Stimulated activated naive B cell treated with anti-CD40 and anti-IgM and Interleukin-4, amounts not matched to agents 10 μg/mL and 1 μg/mL and 100 μg/mL, for 72 hours (primary cell): ENCODE measurements at places on chromosomes 6 and 20.

- no peak for DNase-seq
- no peaks in the 10 kb centered on the region for H3K4me1 ChIP-seq
- no peaks in the 10 kb centered on the region for H3K36me3 ChIP-seq
- H3K27ac ChIP-seq, result no peak overlapping the region
- no peak overlapping the region for H3K4me3 ChIP-seq
- H3K27me3 ChIP-seq, result no peaks in the 10 kb centered on the region
Measured at GRCh38 chr6:20242397-20242796, 30.1 kb upstream of the MBOAT1 start.

GRCh38 chr6:17277256-17277655, 3.9 kb upstream of the RBM24 start:
- H3K27ac ChIP-seq, result no peak overlapping the region

DNA sequence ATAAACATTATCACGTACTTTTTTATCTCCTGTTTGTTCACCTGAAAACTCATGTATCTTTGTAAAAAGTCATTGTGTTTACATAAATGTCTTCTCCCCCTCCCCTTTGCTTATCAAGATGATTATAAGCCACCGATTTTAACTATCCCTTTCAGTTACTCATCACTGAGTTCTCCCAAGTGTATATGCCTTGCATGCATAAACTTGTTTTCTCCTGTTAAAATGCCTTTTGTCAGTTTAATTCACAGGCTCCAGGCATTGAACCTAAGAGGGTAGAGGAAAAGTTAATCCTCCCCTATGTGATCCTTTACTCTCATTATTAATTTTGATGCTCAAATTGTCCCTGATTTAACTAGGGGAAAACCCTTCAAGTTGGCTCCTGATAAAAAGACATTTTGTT, 24.2 kb downstream of the ANKEF1 start:
- H3K36me3 ChIP-seq, result peaks cover 28% of the 10 kb centered on the region
- peaks cover 8% of the 10 kb centered on the region for H3K4me1 ChIP-seq
- no peak overlapping the region for H3K4me3 ChIP-seq
- H3K27ac ChIP-seq, result no peak overlapping the region
- H3K27me3 ChIP-seq, result peaks cover 24% of the 10 kb centered on the region
- DNase-seq, result no peak

GRCh38 chr6:7124114-7124513, 16.4 kb downstream of the RREB1 start:
- H3K27ac ChIP-seq, result peak overlapping the region; percentile 68
- no peaks in the 10 kb centered on the region for H3K27me3 ChIP-seq
- H3K4me1 ChIP-seq, result peaks cover 74% of the 10 kb centered on the region
- H3K4me3 ChIP-seq, result no peak overlapping the region

- H3K36me3 ChIP-seq, result peaks cover 17% of the 10 kb centered on the region
- DNase-seq, result no peak
- H3K27me3 ChIP-seq, result no peaks in the 10 kb centered on the region
Measured at GRCh38 chr6:28303570-28303969, 22.2 kb downstream of the PGBD1 start.

- no peaks in the 10 kb centered on the region for H3K4me1 ChIP-seq
- no peaks in the 10 kb centered on the region for H3K27me3 ChIP-seq
- no peak for DNase-seq
- no peaks in the 10 kb centered on the region for H3K36me3 ChIP-seq
Measured at GRCh38 chr20:15076785-15077184, 739.4 kb upstream of the FLRT3 start.

- H3K36me3 ChIP-seq, result peaks cover 18% of the 10 kb centered on the region
- no peak for DNase-seq
- no peaks in the 10 kb centered on the region for H3K27me3 ChIP-seq
- no peak overlapping the region for H3K4me3 ChIP-seq
- H3K4me1 ChIP-seq, result peaks cover 94% of the 10 kb centered on the region
- H3K27ac ChIP-seq, result peak overlapping the region; percentile 87
Measured at GRCh38 chr6:53299331-53300005, 49.3 kb downstream of the ELOVL5 start.

DNA sequence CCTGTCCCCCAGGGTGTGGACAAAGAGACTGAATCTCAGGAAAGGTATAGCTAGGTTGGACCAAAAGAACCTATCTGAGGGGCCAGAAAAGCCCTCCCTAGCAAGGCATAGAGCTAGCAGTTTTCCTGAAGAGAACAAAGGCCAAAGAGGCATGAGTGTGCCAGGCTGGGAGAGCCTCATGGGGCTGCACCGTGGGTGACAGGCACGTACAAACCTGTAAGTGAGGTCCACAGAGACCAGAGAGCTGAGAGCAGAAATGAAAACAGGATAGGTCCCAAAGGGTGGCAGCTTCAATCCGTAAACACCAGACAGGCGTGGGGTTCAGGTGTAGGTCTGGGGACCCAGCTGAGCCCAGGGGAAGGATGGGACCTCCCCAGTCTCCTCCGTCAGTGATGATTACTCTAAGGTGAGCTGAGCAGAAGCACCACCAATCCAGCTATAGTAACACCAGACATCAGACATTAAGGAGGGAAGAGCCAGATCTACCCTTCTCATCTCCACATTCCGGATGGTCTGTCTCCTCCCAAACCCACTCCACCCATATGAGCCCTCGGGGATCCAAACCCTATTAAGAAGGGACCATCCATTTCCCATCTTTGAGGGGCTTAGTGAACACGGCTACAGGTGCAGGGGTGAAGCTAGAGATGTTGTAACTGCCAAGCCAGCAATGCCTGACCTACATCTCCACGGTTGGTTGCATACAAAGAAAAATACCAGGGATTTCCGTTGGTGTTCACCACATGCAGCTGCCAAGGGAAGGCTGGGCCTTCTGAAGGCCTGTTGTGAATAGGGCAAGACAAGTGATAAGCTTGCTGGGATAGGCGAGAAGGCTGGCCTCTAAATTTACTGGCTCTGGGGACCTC, 38.3 kb downstream of the BCL2L1 start:
- peaks cover 87% of the 10 kb centered on the region for H3K4me1 ChIP-seq
- peak; percentile 52 for DNase-seq
- peak overlapping the region; percentile 93 for H3K27ac ChIP-seq
- peak overlapping the region; percentile 81 for H3K4me3 ChIP-seq
- H3K27me3 ChIP-seq, result no peaks in the 10 kb centered on the region

GRCh38 chr6:36848658-36849441, 9.6 kb upstream of the CPNE5 start:
- H3K27ac ChIP-seq, result peak overlapping the region; percentile 33
- peaks cover 25% of the 10 kb centered on the region for H3K36me3 ChIP-seq
- H3K27me3 ChIP-seq, result peaks cover 20% of the 10 kb centered on the region
- no peak for DNase-seq
- peaks cover 12% of the 10 kb centered on the region for H3K4me1 ChIP-seq

GRCh38 chr20:40943591-40943990, 85.0 kb upstream of the TOP1 start:
- H3K36me3 ChIP-seq, result no peaks in the 10 kb centered on the region
- H3K4me1 ChIP-seq, result peaks cover 21% of the 10 kb centered on the region
- H3K27me3 ChIP-seq, result peaks cover 15% of the 10 kb centered on the region
- no peak for DNase-seq

- peaks cover 14% of the 10 kb centered on the region for H3K4me1 ChIP-seq
- DNase-seq, result no peak
- no peak overlapping the region for H3K4me3 ChIP-seq
- no peak overlapping the region for H3K27ac ChIP-seq
Measured at GRCh38 chr6:170097505-170098427, 193.1 kb downstream of the DLL1 start.

GRCh38 chr6:70955441-70956190, 1.2 kb downstream of the B3GAT2 start:
- peaks cover 15% of the 10 kb centered on the region for H3K4me1 ChIP-seq
- H3K27ac ChIP-seq, result peak overlapping the region; percentile 87
- peak; percentile 80 for DNase-seq
- peaks cover 2% of the 10 kb centered on the region for H3K36me3 ChIP-seq
- H3K27me3 ChIP-seq, result peaks cover 64% of the 10 kb centered on the region

GRCh38 chr6:163329991-163330390, 84.5 kb upstream of the QKI start:
- H3K36me3 ChIP-seq, result no peaks in the 10 kb centered on the region
- no peak overlapping the region for H3K4me3 ChIP-seq
- H3K27me3 ChIP-seq, result peaks cover 25% of the 10 kb centered on the region
- no peak for DNase-seq
- no peaks in the 10 kb centered on the region for H3K4me1 ChIP-seq

- peaks cover 2% of the 10 kb centered on the region for H3K36me3 ChIP-seq
- peak; percentile 19 for DNase-seq
- H3K4me1 ChIP-seq, result peaks cover 6% of the 10 kb centered on the region
Measured at GRCh38 chr6:89117211-89118108, at the start of gene SRSF12. SRSF12 (minus strand) TSS chr6:89118071; CDS start chr6:89117887, 184 bp downstream.

- H3K36me3 ChIP-seq, result peaks cover 11% of the 10 kb centered on the region
- H3K4me1 ChIP-seq, result peaks cover 24% of the 10 kb centered on the region
- no peak overlapping the region for H3K4me3 ChIP-seq
- H3K27me3 ChIP-seq, result no peaks in the 10 kb centered on the region
- no peak for DNase-seq
- no peak overlapping the region for H3K27ac ChIP-seq
Measured at GRCh38 chr6:108575905-108576494, 15.3 kb downstream of the FOXO3 start.

- no peaks in the 10 kb centered on the region for H3K36me3 ChIP-seq
- H3K27me3 ChIP-seq, result no peaks in the 10 kb centered on the region
- no peak for DNase-seq
- no peak overlapping the region for H3K27ac ChIP-seq
- H3K4me1 ChIP-seq, result peaks cover 11% of the 10 kb centered on the region
Measured at GRCh38 chr6:43922426-43923375, 152.7 kb downstream of the VEGFA start.

DNA sequence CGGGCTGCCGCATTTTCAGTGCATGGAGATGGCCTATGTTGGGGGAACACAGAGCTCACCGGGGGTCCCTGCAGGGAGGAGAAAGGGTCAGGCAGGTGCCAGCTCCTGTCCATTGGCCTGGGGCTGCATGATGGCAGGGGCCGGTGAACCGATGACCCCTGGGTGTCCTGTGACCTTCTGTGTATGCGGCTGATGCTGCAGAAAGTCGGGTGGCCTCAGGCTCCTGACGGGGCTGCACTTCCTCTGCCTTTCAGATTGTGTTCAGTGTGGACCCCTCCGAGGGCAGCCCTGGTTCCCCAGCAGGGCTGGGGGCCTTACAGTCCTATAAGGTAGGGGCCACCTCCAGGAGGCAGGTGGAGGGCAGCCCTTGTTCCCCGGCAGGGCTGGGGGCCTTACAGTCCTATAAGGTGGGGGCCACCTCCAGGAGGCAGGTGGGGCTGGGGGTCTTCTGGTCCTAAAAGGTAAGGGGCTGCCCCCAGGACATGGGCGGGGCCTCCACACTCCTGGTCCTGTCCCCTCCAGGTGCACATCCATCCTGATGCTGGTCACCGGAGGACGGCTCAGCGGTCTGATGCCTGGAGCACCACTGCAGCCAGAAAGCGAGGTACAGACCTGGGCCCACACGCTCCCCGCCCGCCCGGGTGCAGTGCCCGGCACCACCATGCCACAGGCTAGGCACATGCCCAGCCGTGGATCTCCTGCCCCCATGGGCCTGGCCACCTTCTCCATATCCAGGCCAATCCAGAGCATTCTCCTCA, 11.0 kb upstream of the TNFRSF6B start:
- H3K27me3 ChIP-seq, result no peaks in the 10 kb centered on the region
- peaks cover 13% of the 10 kb centered on the region for H3K36me3 ChIP-seq
- H3K4me1 ChIP-seq, result peaks cover 17% of the 10 kb centered on the region
- H3K4me3 ChIP-seq, result no peak overlapping the region

GRCh38 chr6:16600701-16601100, 160.6 kb downstream of the ATXN1 start:
- no peaks in the 10 kb centered on the region for H3K27me3 ChIP-seq
- no peak overlapping the region for H3K27ac ChIP-seq
- no peak for DNase-seq
- no peak overlapping the region for H3K4me3 ChIP-seq

GRCh38 chr6:123418071-123418470, 218.7 kb downstream of the TRDN start:
- no peak for DNase-seq
- H3K4me3 ChIP-seq, result no peak overlapping the region
- no peak overlapping the region for H3K27ac ChIP-seq

DNA sequence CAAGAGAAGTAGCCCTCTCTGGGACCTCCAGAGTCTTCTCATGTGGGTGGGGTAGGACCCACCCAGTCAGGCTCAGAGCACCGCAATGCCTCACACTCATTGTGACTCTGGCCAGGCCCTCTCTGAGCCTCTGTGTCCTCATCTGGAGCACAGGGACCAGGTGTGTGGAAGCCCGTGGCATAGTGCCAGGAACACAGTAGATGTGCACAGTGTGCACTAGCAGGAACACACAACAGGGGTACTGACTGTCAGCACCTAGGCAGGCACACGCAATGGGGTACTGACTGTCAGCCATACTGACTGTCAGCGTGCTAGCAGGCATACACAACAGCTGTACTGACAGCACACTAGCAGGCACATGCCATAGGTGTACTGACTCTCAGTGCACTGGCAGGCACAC, 2.0 kb upstream of the STMN3 start:
- H3K4me3 ChIP-seq, result no peak overlapping the region
- H3K27me3 ChIP-seq, result peaks cover 5% of the 10 kb centered on the region
- no peak overlapping the region for H3K27ac ChIP-seq

GRCh38 chr20:33442136-33443005, 1.2 kb downstream of the SNTA1 start:
- no peaks in the 10 kb centered on the region for H3K36me3 ChIP-seq
- H3K4me3 ChIP-seq, result peak overlapping the region; percentile 80
- no peaks in the 10 kb centered on the region for H3K27me3 ChIP-seq
- no peak for DNase-seq
- H3K27ac ChIP-seq, result no peak overlapping the region
- peaks cover 26% of the 10 kb centered on the region for H3K4me1 ChIP-seq

GRCh38 chr6:4637691-4638433, 138.3 kb upstream of the CDYL start:
- H3K4me1 ChIP-seq, result peaks cover 15% of the 10 kb centered on the region
- no peak overlapping the region for H3K4me3 ChIP-seq
- peaks cover 15% of the 10 kb centered on the region for H3K27me3 ChIP-seq
- peak overlapping the region; percentile 88 for H3K27ac ChIP-seq
- DNase-seq, result peak; percentile 65
- H3K36me3 ChIP-seq, result no peaks in the 10 kb centered on the region

- no peaks in the 10 kb centered on the region for H3K36me3 ChIP-seq
- no peaks in the 10 kb centered on the region for H3K27me3 ChIP-seq
- H3K4me1 ChIP-seq, result no peaks in the 10 kb centered on the region
- H3K27ac ChIP-seq, result no peak overlapping the region
- DNase-seq, result no peak
Measured at GRCh38 chr6:143607974-143608373, 69.8 kb upstream of the PHACTR2 start.

GRCh38 chr6:148166339-148166968, 176.2 kb upstream of the SASH1 start:
- H3K27ac ChIP-seq, result no peak overlapping the region
- H3K27me3 ChIP-seq, result peaks cover 8% of the 10 kb centered on the region
- no peaks in the 10 kb centered on the region for H3K4me1 ChIP-seq
- no peak overlapping the region for H3K4me3 ChIP-seq

DNA sequence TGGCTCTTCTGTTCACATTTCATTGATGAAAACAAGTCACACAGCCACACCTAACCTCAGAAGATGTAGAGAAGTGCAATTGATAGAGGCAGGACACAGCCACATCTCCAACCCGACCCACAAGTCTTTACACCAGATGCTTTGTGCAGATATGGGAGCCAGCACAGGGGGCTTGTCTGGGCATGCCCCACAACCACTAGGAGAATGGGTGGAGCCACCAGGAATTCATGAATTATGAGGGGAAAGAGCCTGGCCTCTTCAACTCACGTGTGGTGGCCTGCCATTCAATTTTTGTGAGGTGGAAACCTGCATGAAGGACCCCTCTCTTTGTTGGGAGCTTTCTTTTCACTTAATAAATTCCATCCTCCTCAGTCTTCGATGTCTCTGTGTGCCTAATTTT, 79.1 kb downstream of the OGFRL1 start:
- H3K4me1 ChIP-seq, result peaks cover 21% of the 10 kb centered on the region
- no peaks in the 10 kb centered on the region for H3K27me3 ChIP-seq
- H3K4me3 ChIP-seq, result no peak overlapping the region
- H3K36me3 ChIP-seq, result no peaks in the 10 kb centered on the region
- DNase-seq, result no peak
